ENCODE measurements at places on chromosomes 6 and 20.

DNA sequence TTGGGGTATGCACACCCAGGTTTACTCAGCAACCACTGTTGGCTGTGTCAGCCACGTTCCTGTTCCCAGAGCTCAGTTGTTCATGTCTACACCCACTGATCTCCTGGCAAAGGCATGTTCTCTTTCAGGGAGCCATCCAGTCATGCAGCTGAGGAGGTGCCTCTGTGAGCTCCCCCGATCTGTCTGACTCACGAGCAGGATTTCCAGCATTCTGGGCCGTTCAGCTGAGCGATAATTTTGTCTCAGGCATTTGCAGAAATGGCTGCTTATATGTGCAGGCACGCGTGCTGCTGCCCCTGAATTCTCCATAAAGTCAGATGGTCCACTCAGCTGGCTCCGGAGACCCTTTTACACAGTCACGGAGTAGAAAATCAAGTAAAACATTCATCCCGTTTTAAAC, 78.4 kb upstream of the IYD start:
- no peak for DNase-seq

GRCh38 chr6:169162752-169163407, 90.8 kb downstream of the THBS2 start:
- DNase-seq: no peak

- peak; percentile 44 for DNase-seq
Measured at GRCh38 chr6:1917626-1918371, 308.1 kb downstream of the FOXC1 start.

- DNase-seq: no peak
Measured at GRCh38 chr20:46237227-46237626, 71.1 kb downstream of the CDH22 start.

GRCh38 chr6:127204281-127204680, 62.4 kb upstream of the RNF146 start:
- no peak for DNase-seq

- DNase-seq: no peak
Measured at GRCh38 chr20:43942667-43943285, 28.1 kb downstream of the TOX2 start.

GRCh38 chr6:52588710-52589091, 11.8 kb upstream of the TRAM2 start:
- no peak for DNase-seq

GRCh38 chr6:85049282-85049681, 284.9 kb upstream of the TBX18 start:
- no peak for DNase-seq

DNA sequence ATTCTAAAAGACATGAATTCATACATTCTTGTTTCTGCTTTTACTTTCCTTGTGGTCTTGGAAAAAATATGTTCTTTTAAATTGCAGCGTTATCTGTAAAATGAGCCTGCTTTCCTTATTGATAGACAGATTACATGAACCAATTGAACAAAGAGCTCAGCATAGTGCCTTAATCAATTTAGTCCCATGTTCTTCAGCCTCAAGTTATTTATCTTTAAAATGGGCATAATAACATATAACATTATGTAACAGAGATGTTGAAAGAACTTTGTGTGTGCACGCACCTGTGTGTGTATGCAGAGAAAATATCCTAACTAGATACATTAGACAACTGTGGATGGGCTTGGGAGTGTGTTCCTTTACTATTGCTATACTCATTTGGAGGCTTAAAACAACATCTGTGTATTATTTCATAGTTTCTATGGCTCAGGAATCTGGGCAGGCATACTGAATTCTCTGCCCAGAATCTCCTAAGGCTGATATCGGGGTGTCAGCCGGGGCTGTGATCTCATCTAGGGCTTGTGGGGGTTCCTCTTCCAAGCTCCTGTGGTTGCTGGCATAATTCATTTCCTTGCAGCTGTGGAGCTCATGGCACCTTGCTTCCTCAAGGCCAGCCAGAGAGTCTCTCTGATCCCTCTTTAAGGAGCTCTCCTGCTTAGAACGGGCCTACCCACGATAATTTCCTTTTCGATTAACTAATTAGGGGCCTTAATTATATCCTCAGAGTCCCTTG, 194.1 kb downstream of the ARID1B start:
- no peak for DNase-seq

All from stimulated activated CD4-positive, alpha-beta T cell treated with anti-CD3 and anti-CD28 coated beads, Interleukin-4, amount 100 ng/mL, for 1 hour (primary cell).